ENCODE measurements at places on chromosomes 2 and 18. TPM values are rescaled to one million over a fixed set of nuclear protein-coding genes. Genes with fewer than 3 reads are reported as not detected.

GRCh38 chr2:241957276-241957675 is 87.7 kb downstream of the RTP5 start:
- H3K36me3 ChIP-seq, result no peaks in the 10 kb centered on the region
- H3K27me3 ChIP-seq, result no peaks in the 10 kb centered on the region
- no peak for DNase-seq
- no peak overlapping the region for H3K27ac ChIP-seq
- peaks cover 2% of the 10 kb centered on the region for H3K4me1 ChIP-seq

- H3K27ac ChIP-seq, result no peak overlapping the region
- H3K27me3 ChIP-seq, result peaks cover 11% of the 10 kb centered on the region
- H3K36me3 ChIP-seq, result no peaks in the 10 kb centered on the region
- DNase-seq, result no peak
These were observed 36.6 kb downstream of the TMEM177 start for GRCh38 chr2:119715409-119716283.

GRCh38 chr2:199570934-199571333 is 113.2 kb upstream of the SATB2 start:
- H3K27me3 ChIP-seq, result no peaks in the 10 kb centered on the region
- H3K36me3 ChIP-seq, result no peaks in the 10 kb centered on the region
- no peak for DNase-seq
- H3K27ac ChIP-seq, result no peak overlapping the region

LOXHD1 gene
- total RNA-seq, result not detected

DNA sequence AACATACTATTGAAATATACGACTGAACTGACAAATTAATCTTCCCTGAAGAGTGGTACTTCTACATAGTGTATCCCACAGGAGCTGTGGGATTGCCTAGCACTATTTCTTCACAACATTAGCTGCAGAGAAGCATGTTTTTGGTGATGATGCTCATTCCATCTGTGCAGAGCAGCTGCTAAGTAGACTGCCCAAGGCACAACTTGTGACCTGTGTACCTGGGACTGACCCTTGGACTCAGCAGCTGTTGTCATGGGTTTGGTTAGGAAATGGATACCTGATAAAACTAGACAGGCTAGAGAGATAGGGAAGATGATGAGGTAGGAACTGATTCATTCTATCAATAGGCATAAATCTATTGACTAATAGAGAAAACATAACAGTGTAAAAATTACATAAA is 1204.0 kb downstream of the DSC3 start:
- H3K4me3 ChIP-seq, result no peak overlapping the region
- H3K4me1 ChIP-seq, result no peaks in the 10 kb centered on the region
- no peaks in the 10 kb centered on the region for H3K27me3 ChIP-seq

GRCh38 chr18:65752625-65753325 is 2.0 kb downstream of the CDH7 start:
- no peaks in the 10 kb centered on the region for H3K4me1 ChIP-seq
- H3K27ac ChIP-seq, result no peak overlapping the region
- H3K36me3 ChIP-seq, result peaks cover 7% of the 10 kb centered on the region
- no peak for DNase-seq
- no peak overlapping the region for H3K4me3 ChIP-seq
- H3K27me3 ChIP-seq, result peaks cover 6% of the 10 kb centered on the region

DPP10 gene
- not detected for total RNA-seq

AMER3 gene
- not detected for total RNA-seq

DNA sequence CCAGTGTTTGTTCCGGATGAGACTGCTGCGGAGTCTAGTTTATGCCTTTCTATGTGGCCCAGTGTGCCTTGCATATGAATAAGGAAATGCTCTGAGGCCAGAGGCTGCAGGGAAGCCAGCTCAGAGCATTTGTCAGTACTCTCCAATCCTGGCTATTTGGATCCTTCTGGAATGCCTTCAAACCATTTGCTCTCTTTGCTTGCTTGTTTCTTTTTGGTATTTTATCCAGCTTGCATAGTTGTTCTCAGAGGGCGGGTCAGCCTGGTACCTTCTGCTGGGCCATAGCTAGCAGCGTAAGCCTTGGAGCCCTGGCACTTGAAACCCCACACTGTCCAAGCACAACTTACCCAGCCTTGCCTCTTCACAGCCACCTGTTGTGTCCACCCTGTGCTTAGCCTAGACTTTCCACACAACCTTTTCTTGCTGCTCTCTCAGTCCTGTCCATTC is 20.5 kb downstream of the CENPO start:
- no peak overlapping the region for H3K4me3 ChIP-seq
- no peak overlapping the region for H3K27ac ChIP-seq
- peaks cover 6% of the 10 kb centered on the region for H3K4me1 ChIP-seq
- no peak for DNase-seq
- H3K27me3 ChIP-seq, result no peaks in the 10 kb centered on the region
- H3K36me3 ChIP-seq, result peaks cover 28% of the 10 kb centered on the region

All from natural killer cell treated with Interleukin-12 subunit alpha and Interleukin-12 subunit beta and Interleukin-15 and Interleukin-18, amount 100 ng/mL, for 72 hours (primary cell).